ENCODE measurements at places on chromosomes 2 and 18.

GRCh38 chr18:54263904-54264336 is 5.4 kb upstream of the POLI start:
- DNase-seq = no peak

DNA sequence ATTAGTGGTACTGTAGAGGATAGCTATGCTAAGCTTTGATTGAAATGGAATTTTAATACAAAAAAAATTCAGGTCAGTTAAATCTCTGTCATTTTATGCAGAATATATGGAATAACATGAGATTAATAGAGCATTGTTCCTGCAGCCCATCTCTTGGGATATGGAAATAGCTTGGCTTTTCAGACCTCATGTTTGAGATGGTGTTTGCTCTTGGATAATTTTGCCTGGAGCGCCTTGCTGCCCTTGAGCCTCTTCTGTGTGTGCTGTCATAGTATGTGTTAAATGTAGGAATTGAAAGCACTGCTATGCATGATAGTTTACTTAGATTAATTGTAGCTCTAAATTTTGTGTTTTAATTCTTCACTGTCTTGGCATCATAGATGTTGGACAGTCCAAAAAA is 27.7 kb downstream of the GALNT1 start:
- DNase-seq = no peak

DNA sequence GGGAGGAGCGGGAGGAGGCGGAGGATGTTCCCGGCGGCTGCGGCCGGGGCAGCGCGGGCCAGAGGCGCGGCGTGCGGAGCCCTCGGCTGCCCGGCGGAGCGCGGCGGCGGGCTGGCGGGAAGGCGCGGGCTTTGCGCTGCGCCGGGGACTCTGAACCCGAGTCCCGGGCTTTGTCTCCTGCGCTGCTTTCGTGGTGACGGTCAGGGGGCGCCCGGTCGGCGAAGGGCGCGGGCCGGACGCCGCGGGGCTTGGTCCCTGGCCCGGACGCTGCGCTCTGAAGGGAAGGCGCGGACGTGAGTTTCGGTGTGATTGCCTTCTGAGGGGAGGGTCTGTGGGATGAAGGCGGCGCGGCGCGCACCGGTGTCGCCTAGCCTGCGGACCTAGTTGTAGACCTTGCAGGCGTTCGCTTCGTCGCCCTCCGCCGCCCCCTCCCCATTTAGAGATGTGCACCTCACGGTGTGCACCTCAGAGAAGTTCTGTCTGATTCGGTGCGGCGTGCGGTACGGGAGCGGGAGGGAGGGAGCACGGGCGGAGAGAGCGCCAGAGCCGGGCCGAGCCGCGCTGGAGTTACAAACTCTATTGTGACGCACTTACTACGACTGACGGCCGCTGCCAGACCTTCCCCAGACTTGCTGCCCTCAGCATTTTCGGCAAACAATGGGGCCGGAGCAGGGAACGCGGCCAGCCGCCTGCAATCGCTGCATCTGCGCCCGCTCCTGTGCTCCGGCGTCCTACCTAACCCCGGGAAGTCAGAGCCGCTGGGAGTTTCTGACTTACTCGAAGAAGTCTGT is 2.1 kb downstream of the BCL2L11 start:
- no peak for DNase-seq

GRCh38 chr2:40737180-40737579 is 285.3 kb upstream of the SLC8A1 start:
- no peak for DNase-seq

DNA sequence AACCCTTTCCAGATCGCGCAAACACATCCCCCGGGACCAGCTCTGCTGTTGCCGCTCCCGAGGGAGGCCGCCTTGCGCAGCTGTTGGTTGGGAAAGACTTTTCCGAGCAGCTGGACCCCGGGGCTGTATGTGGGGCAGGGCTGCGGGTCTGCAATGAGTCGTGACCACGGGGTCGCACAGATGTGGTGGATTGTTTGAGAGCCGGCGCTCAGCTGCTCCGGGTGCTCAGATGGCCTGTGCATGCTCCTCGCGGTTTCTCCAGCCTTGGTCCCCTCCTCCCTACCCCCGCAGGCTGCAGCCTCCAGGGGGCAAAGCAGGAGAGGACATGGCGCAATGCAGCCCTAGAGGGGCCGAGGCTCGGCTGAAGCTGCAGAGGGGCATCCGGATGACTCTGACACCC is 105.2 kb upstream of the OTOS start:
- no peak for DNase-seq

Measured in cerebellar nuclear complex (tissue), 1 donor.